ENCODE measurements at places on chromosomes 3 and 15.

DNA sequence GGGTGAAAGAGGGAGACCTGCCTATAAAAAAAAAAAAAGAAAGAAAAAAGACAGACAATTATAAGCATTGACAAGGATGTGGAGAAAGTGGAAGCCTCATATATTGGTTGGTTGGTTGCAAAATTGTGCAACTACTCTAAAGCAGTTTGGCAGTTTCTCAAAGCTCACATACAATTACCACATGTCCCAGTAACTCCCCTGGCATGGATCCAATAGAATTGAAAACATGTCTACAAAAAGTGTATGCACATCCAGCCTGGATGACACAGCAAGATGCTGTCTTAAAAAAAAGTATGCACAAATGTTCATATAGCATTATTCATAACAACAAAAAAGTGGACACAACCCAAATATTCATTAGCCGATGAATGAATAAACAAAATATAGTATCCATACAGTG, 19.5 kb downstream of the SETMAR start:
- no peaks in the 10 kb centered on the region for H3K36me3 ChIP-seq
- H3K27me3 ChIP-seq = no peaks in the 10 kb centered on the region
- DNase-seq = no peak

GRCh38 chr3:157275832-157276231, 115.9 kb upstream of the CCNL1 start:
- H3K4me3 ChIP-seq = no peak overlapping the region
- no peaks in the 10 kb centered on the region for H3K36me3 ChIP-seq
- no peak overlapping the region for H3K27ac ChIP-seq
- no peaks in the 10 kb centered on the region for H3K27me3 ChIP-seq
- no peaks in the 10 kb centered on the region for H3K4me1 ChIP-seq

- no peak overlapping the region for H3K27ac ChIP-seq
- H3K4me3 ChIP-seq = no peak overlapping the region
- peaks cover 6% of the 10 kb centered on the region for H3K4me1 ChIP-seq
- no peaks in the 10 kb centered on the region for H3K27me3 ChIP-seq
- no peak for DNase-seq
Measured at GRCh38 chr15:92930776-92931175, 30.7 kb downstream of the CHD2 start.

DNA sequence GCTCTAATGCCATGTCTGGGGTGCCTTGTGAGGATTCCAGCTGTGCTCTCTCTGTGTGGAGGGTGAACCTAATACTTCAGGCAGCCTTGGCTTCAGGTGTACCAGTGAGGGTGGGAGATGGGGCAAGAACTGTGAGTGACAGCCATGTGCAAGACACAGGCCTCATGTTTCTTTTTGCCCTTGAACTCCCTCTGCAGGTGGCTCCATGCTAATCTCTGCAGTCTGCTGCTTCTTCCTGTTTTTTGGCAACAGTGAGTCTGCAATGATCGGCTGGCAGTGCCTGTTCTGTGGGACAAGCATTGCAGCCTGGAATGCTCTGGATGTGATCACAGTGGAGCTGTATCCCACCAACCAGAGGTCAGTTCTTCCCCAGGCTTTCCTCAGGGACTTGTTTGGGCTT, 189.3 kb downstream of the SV2B start:
- H3K27ac ChIP-seq = no peak overlapping the region
- no peak for DNase-seq
- H3K36me3 ChIP-seq = no peaks in the 10 kb centered on the region
- no peaks in the 10 kb centered on the region for H3K4me1 ChIP-seq

- no peaks in the 10 kb centered on the region for H3K27me3 ChIP-seq
- H3K36me3 ChIP-seq = no peaks in the 10 kb centered on the region
- H3K4me1 ChIP-seq = no peaks in the 10 kb centered on the region
Measured at GRCh38 chr3:51275111-51275805, 109.8 kb upstream of the MANF start.

GRCh38 chr3:178699364-178699763, 163.1 kb downstream of the KCNMB2 start:
- H3K4me3 ChIP-seq = no peak overlapping the region
- no peaks in the 10 kb centered on the region for H3K4me1 ChIP-seq
- no peaks in the 10 kb centered on the region for H3K36me3 ChIP-seq
- no peaks in the 10 kb centered on the region for H3K27me3 ChIP-seq
- no peak overlapping the region for H3K27ac ChIP-seq
- no peak for DNase-seq

- DNase-seq = no peak
- H3K4me3 ChIP-seq = no peak overlapping the region
- H3K27me3 ChIP-seq = no peaks in the 10 kb centered on the region
Measured at GRCh38 chr3:99315896-99316295, 322.5 kb upstream of the COL8A1 start.

- H3K27ac ChIP-seq = no peak overlapping the region
- peaks cover 63% of the 10 kb centered on the region for H3K27me3 ChIP-seq
- no peaks in the 10 kb centered on the region for H3K4me1 ChIP-seq
- DNase-seq = peak; percentile 70
Measured at GRCh38 chr3:127455541-127456450, 134.7 kb downstream of the TPRA1 start.

DNA sequence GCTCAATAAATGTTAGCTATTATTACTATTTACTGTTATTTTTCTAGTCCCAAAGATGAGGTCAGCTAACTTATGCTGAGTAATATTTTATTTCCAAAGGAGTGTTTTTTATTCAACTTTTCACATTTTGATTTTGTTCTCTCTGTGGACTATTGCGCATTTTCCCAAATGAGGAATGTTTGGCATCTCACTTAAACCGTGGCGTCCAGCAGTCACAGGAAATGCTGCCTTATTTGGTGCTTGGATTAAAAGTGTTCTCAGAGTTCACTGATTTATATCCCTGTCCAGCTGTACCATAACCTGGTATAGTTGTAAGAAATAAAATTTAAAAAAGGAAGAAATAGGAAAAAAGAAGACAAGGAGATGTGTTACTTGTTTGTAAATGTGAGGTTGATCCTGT, 166.8 kb downstream of the THSD4 start:
- H3K4me1 ChIP-seq = no peaks in the 10 kb centered on the region
- no peak for DNase-seq
- no peaks in the 10 kb centered on the region for H3K27me3 ChIP-seq
- H3K27ac ChIP-seq = no peak overlapping the region
- no peak overlapping the region for H3K4me3 ChIP-seq
- H3K36me3 ChIP-seq = no peaks in the 10 kb centered on the region

- no peaks in the 10 kb centered on the region for H3K36me3 ChIP-seq
- DNase-seq = no peak
- no peaks in the 10 kb centered on the region for H3K4me1 ChIP-seq
- H3K27me3 ChIP-seq = no peaks in the 10 kb centered on the region
Measured at GRCh38 chr15:79520654-79521053, 88.5 kb downstream of the MINAR1 start.

DNA sequence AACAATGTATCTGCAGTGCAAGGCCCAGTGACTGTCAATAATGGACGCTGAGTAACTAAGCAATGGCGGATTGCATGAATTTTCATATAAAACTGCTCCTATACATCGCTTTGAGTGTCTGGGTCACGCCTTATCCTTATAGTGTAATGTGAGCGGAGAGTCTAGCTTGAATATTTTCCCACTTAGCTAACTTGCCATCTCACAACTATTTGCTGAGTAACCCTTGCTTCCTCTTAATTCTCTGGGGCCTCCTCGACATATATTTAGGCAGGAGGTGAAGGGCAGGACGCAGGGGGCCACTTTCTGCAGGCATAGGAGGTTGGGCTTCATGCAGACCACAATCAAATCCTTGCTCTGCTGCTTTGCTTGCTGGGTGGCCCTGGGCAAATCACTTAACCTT, 24.0 kb downstream of the ST8SIA2 start:
- no peak overlapping the region for H3K27ac ChIP-seq
- no peak for DNase-seq
- no peaks in the 10 kb centered on the region for H3K4me1 ChIP-seq
- H3K4me3 ChIP-seq = no peak overlapping the region

- no peaks in the 10 kb centered on the region for H3K27me3 ChIP-seq
- H3K27ac ChIP-seq = no peak overlapping the region
- no peak for DNase-seq
- peaks cover 29% of the 10 kb centered on the region for H3K4me1 ChIP-seq
- H3K36me3 ChIP-seq = no peaks in the 10 kb centered on the region
Measured at GRCh38 chr3:15633766-15634598, 32.4 kb downstream of the BTD start.

- H3K27ac ChIP-seq = no peak overlapping the region
- H3K27me3 ChIP-seq = no peaks in the 10 kb centered on the region
- DNase-seq = no peak
- H3K4me3 ChIP-seq = no peak overlapping the region
Measured at GRCh38 chr3:33141006-33141405, 27.2 kb downstream of the CRTAP start.

DNA sequence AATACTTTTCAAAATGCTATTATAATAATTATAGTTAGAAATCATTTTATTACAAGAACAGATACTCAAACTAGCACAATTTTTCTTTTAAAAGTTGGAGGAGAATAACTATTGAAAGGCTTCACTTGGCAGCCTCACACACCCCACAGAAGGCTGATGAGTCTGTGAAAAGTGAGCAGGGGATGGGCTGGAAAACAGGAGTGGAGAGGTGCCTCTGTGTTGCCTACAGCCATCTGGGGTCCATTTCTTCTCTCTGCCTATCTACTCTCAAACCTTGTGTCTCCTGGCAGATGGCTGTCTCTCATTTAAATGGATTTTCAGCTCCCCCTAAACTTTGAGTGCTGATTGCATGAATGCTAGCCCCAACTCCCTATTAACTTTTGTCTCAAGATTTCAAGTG, 230.8 kb downstream of the CLSTN2 start:
- no peak for DNase-seq
- H3K27ac ChIP-seq = no peak overlapping the region
- no peaks in the 10 kb centered on the region for H3K36me3 ChIP-seq
- no peak overlapping the region for H3K4me3 ChIP-seq

DNA sequence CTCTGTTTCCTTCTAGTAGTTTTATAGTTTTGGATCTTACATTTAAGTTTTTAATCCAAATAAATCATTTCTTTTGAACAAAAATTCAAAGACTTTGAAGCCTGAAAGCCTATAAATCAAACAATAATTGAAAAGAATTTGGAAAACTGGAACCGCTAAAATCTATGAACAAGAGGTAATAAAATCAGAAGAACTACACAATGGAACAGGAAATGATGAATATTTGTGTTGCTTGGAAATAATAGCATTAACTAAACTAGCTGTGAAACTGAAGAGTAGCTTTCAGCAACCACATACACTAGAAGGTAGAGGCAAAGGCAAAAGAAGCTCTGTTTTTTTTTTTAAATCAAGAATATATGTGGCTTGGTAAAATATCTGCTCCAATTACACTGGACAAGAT, 147.9 kb upstream of the ABI3BP start:
- no peak overlapping the region for H3K4me3 ChIP-seq
- H3K27ac ChIP-seq = no peak overlapping the region
- no peak for DNase-seq

GRCh38 chr3:141388395-141388794, 20.1 kb downstream of the ZBTB38 start:
- peak overlapping the region; percentile 100 for H3K27ac ChIP-seq
- peak; percentile 31 for DNase-seq
- peaks cover 11% of the 10 kb centered on the region for H3K36me3 ChIP-seq
- H3K4me3 ChIP-seq = peak overlapping the region; percentile 67
- peaks cover 41% of the 10 kb centered on the region for H3K4me1 ChIP-seq
- H3K27me3 ChIP-seq = no peaks in the 10 kb centered on the region

DNA sequence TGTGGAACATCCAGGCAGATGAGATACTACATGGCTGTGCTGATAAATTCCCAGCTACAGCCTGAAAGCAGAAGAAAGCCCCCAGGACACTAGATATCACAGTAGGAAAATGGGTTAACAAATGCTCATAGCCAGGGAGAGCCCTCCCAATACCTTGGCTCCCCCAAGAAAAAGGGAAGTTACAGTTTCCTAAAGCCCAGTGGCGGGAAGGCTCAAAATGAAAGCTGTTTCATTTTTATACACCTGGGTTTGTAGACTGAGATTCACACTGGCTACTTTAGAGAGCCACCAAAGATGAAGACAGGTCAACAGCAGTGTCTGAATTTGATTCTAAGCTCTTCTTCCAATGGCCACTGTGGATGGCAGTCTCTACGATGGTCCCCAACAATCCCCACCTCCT, 55.0 kb upstream of the TOPAZ1 start:
- H3K36me3 ChIP-seq = no peaks in the 10 kb centered on the region
- H3K27ac ChIP-seq = peak overlapping the region; percentile 90
- H3K27me3 ChIP-seq = no peaks in the 10 kb centered on the region
- no peak overlapping the region for H3K4me3 ChIP-seq

- no peaks in the 10 kb centered on the region for H3K36me3 ChIP-seq
- H3K27me3 ChIP-seq = no peaks in the 10 kb centered on the region
- H3K4me1 ChIP-seq = no peaks in the 10 kb centered on the region
- DNase-seq = no peak
- H3K4me3 ChIP-seq = no peak overlapping the region
Measured at GRCh38 chr15:38517312-38517975, 47.2 kb downstream of the RASGRP1 start.

DNA sequence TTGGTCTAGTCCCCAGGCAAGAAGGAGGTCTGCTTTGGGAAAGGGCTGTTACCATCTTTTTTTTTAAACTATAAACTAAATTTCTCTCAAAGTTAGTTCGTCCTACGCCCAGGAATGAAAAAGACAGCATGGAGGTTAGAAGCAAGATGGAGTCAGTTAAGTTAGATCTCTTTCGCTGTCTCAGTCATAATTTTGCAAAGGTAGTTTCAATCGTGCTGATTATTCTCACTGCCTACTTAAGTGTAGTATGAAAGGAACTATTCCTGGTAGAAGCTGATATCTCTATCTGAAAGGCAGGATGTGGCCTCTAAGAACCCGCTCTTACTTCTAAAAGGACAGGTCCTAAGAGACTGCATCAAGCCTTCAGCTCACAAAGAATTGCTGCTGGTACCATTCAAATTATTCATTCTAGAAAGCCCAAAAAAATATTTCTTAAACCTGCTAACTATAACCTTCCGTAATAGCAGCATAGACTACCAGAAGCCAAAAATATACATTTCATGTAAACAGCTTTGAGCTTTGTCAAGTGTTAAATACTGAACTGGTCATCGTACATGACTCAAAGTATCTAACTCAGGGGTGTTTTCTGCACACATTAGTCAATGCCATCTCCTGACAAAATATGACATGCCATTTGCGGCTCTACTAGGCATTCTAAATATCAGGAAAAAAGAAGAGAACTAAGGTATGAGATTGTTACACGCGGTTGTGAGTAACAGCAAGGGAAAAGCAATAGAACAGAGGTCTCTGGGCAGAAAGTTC, 96.0 kb upstream of the CCDC80 start:
- H3K27me3 ChIP-seq = no peaks in the 10 kb centered on the region
- no peak overlapping the region for H3K27ac ChIP-seq
- H3K4me3 ChIP-seq = no peak overlapping the region
- DNase-seq = no peak
- H3K36me3 ChIP-seq = no peaks in the 10 kb centered on the region
- H3K4me1 ChIP-seq = peaks cover 7% of the 10 kb centered on the region

DNA sequence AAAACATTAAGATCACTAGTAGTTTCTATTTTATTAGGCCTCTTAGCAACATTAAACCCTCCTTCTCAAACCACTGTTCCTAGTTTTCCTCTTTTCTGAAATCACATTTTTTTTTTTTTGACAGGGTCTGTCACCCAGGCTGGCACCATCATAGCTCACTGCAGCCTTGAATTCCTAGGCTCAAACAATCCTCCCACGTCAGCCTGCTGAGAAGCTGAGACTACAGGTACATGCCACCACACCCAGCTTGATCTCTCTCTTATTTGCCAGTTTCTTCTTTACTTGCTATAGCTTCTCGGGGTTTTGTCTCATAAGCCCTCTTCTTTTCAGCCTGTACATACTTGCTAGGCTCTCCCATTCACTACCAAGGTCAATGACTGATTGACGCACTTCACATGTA, 28.0 kb downstream of the SENP8 start:
- H3K27me3 ChIP-seq = peaks cover 38% of the 10 kb centered on the region
- no peak overlapping the region for H3K4me3 ChIP-seq
- no peak overlapping the region for H3K27ac ChIP-seq
- peaks cover 10% of the 10 kb centered on the region for H3K4me1 ChIP-seq
- no peaks in the 10 kb centered on the region for H3K36me3 ChIP-seq
- no peak for DNase-seq

Measured in MM.1S (cell line).